ENCODE measurements at places on chromosomes 2 and 18. TPM values are rescaled to one million over a fixed set of nuclear protein-coding genes. Genes with fewer than 3 reads are reported as not detected.

- DNase-seq = peak; percentile 11
Observed at GRCh38 chr2:15941871-15942710, 1.7 kb downstream of the MYCN start.

- no peak for DNase-seq
Observed at GRCh38 chr2:8059255-8059654, 622.6 kb upstream of the ID2 start.

GRCh38 chr2:5766056-5766455 lies 73.9 kb downstream of the SOX11 start:
- DNase-seq = no peak

DNA sequence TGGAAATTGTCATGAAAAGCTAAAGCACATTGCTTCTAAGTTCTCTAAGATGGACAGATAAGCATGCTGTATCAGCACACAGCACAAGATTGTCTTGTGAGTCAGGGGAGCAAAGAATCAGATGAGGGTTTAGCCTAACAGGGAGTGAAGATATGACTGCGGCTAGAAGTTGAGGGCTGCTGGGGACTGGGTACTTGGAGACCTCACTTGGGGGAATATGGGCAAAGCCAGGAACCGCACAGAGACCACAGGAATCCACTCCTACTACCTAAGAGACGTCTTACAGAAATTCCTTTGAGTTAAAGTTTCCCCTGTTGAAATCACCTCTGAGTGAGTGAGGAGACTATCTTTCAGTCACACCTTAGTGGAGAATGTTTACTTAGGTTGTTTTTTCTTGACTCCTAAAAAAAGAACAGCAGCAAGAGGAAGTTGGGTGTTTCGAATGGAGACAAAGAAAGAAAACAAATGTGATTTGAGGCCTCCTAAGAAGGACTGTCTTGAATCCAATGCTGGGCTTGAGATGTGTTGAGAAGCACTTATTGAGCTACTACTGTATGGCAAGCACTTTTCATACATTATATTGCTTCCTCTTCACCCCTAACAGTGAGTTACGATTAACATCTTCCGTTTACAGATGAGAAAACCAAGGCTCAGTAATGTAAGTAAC lies 100.7 kb downstream of the ANKRD44 start:
- DNase-seq = no peak

GRCh38 chr18:62088156-62088555 lies 98.7 kb downstream of the PIGN start:
- DNase-seq = peak; percentile 53

DNA sequence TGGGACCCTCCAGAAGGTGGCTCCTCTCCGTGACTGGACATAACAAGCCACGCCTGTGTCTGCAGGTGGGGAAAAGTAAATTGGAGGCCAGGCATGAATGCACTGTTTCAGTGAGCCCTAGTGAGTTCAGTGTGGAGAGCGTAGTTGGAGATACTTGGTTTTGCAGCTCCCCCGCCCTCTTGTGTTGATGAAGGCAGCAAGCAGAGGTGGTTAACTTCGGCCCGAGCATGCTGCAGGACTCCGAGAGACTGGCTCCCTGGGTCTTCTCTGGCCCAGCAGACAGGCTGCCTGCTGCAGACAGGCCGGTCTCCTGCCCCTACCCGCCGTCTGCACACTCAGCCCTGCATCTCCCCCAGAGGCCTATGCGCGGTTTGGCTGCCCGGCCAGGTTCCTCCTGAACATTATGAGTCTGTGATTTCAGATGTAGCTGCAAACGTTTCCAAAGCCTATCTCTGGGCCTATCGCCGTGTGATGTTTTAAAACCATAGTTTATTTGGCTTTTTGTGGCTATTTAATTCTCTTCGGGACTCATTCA lies 102.4 kb downstream of the LDLRAD4 start:
- DNase-seq = no peak

GRCh38 chr2:191415858-191416257 lies 170.7 kb downstream of the MYO1B start:
- no peak for DNase-seq

GRCh38 chr2:30421026-30421603 lies 25.9 kb upstream of the LCLAT1 start:
- no peak for DNase-seq

- peak; percentile 63 for DNase-seq
Observed at GRCh38 chr2:88016086-88016959, at the start of gene RNU2-63P. Gene RNU2-63P (minus strand): TSS chr2:88016547.

GRCh38 chr2:1527153-1527992 lies 114.1 kb downstream of the TPO start:
- no peak for DNase-seq

The CPS1 gene
- 0.67 TPM for total RNA-seq

The KCNF1 gene
- not detected for total RNA-seq

Data from CD4-positive, alpha-beta T cell (primary cell).